ENCODE measurements at places on chromosomes 5 and 9.

GRCh38 chr5:110439296-110439695 lies 287.2 kb downstream of the TMEM232 start:
- no peak for DNase-seq

- DNase-seq = no peak
These were observed 456.0 kb upstream of the CTNND2 start for GRCh38 chr5:12360218-12360617.

GRCh38 chr9:111953444-111953843 lies 56.8 kb downstream of the UGCG start:
- DNase-seq = no peak

DNA sequence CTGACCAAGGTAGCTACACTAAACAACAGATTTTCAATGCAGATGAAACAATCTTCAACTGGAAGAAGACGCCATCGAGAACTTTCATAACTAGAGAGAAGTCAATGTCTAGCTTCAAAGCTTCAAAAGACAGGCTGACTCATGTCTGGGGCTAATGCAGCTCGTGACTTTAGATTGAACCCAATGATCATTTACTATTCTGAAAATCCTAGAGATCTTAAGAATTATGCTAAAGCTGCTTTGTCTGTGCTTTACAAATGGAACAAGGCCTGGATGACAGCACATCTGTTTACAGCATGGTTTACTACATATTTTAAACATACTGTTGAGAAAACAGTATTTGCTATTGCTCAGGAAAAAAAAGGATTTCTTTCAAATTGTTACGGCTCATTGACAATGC lies 54.9 kb downstream of the RICTOR start:
- DNase-seq = no peak

DNA sequence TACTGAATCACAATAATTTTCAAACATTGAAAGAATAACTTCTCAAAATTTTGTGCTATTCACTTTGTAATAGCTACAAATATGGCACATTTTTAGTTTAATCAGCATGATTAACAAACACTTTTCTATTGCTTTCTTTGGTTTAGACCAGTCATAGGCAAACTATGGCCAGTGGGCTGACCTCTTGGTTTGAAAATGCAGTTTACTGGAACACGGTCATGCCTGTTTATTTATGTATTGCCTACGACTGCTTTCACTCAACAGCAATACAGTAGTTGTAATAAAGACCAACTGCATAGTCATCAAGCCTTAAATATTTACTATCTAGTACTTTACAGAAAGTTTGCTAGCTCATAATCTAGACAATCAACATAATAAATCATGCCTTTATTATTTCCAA lies 810.8 kb downstream of the TLE1 start:
- no peak for DNase-seq

DNA sequence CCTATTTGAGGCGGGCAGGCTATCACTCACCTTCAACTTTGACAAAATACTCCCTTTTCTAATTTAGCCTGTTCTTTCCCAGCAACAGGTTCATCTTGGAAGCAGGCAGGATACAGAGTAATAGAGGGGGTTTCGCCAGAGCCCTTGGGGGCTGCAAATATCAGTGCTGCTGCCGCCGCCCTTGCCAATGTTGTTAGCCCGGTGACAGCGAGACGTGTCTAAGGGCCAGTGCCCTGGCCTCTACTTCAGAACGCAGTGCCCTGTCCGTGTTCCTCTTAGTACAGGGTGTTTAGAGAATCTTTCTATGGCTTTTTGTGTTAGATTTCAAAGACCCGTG lies 703 bp downstream of the FAM120AOS start:
- DNase-seq = no peak
